Type B pancreatic cell (in vitro differentiated cells): ENCODE measurements at places on chromosomes 2 and 18. TPM values are rescaled to one million over a fixed set of nuclear protein-coding genes. Genes with fewer than 3 reads are reported as not detected.

Gene C2orf66
- total RNA-seq, result 0.29 TPM in 1 of 2 replicates, not detected in the other

Gene CCDC121
- 5.5 and 5.6 TPM in 2 replicates for total RNA-seq

Gene ZC3H8
- 12.6 and 20.7 TPM in 2 replicates for total RNA-seq

Gene GLB1L
- 4.4 and 16.1 TPM in 2 replicates for total RNA-seq

Gene SPOPL
- 24.7 and 29.0 TPM in 2 replicates for total RNA-seq

Gene ADNP2
- 26.4 and 28.4 TPM in 2 replicates for total RNA-seq

Gene PROM2
- total RNA-seq, result 18.5 and 31.5 TPM in 2 replicates

Gene ANKAR
- total RNA-seq, result 2.0 and 6.5 TPM in 2 replicates

Gene KRTCAP3
- 12.4 and 23.9 TPM in 2 replicates for total RNA-seq

Gene GALNT14
- 5.7 and 7.4 TPM in 2 replicates for total RNA-seq

Gene C18orf54
- total RNA-seq, result 3.8 and 18.4 TPM in 2 replicates

- no peaks in the 10 kb centered on the region for H3K36me3 ChIP-seq
- H3K4me3 ChIP-seq, result no peak overlapping the region
- no peaks in the 10 kb centered on the region for H3K27me3 ChIP-seq
These were observed 204.9 kb upstream of the MC4R start for GRCh38 chr18:60577457-60577856.

DNA sequence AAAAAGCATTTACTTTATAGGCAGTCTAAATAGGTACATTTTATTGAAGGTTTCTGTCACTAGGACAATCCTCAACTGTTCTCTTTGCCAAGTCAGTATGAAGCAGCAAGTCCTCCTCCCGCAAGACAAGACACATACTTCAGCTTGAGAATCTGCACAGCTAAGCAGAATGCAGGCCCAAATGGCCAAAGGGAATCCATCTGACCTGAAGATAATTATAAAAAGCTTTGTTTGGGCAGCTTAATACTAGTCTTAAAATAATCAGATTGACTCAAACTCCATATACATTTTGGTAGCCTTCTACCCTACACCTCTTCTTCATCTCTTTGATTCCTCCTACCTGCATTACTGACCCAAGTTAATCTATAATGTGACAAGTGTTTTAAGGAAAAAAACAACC lies 1.8 kb downstream of the LANCL1 start:
- DNase-seq, result no peak
- peaks cover 17% of the 10 kb centered on the region for H3K36me3 ChIP-seq
- no peak overlapping the region for H3K27ac ChIP-seq
- peak overlapping the region; percentile 38 for H3K4me3 ChIP-seq
- peaks cover 17% of the 10 kb centered on the region for H3K4me1 ChIP-seq
- H3K27me3 ChIP-seq, result no peaks in the 10 kb centered on the region

DNA sequence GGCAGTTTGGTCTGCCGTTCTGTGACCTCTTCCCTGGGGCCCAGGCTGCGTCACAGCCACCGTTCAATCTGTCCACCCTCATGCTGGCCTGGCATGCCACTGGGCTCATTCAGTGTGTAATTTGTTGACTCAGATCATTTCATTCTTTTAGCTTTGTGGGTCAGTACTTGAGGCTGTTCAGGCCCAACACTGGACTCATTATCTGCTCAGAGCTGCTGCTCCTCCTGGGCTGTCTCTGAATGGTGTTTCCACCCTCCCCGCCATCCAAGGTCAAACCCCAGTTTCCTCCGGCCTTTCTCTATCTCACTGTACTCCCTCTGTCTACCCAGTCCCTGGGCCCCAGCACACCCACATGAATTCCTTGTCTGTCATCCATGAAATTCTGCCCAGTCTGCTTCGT lies 152.4 kb upstream of the NCK2 start:
- H3K27ac ChIP-seq, result peak overlapping the region; percentile 37
- no peak for DNase-seq
- peaks cover 16% of the 10 kb centered on the region for H3K4me1 ChIP-seq
- peak overlapping the region; percentile 20 for H3K4me3 ChIP-seq

GRCh38 chr2:47554311-47554905 lies 151.5 kb downstream of the MSH2 start:
- H3K27ac ChIP-seq, result no peak overlapping the region
- no peak overlapping the region for H3K4me3 ChIP-seq
- H3K36me3 ChIP-seq, result no peaks in the 10 kb centered on the region
- H3K4me1 ChIP-seq, result peaks cover 5% of the 10 kb centered on the region

- peaks cover 18% of the 10 kb centered on the region for H3K4me1 ChIP-seq
- no peaks in the 10 kb centered on the region for H3K27me3 ChIP-seq
- no peak overlapping the region for H3K4me3 ChIP-seq
- H3K27ac ChIP-seq, result no peak overlapping the region
These were observed 216.3 kb downstream of the ANAPC1 start for GRCh38 chr2:111667542-111668273.

DNA sequence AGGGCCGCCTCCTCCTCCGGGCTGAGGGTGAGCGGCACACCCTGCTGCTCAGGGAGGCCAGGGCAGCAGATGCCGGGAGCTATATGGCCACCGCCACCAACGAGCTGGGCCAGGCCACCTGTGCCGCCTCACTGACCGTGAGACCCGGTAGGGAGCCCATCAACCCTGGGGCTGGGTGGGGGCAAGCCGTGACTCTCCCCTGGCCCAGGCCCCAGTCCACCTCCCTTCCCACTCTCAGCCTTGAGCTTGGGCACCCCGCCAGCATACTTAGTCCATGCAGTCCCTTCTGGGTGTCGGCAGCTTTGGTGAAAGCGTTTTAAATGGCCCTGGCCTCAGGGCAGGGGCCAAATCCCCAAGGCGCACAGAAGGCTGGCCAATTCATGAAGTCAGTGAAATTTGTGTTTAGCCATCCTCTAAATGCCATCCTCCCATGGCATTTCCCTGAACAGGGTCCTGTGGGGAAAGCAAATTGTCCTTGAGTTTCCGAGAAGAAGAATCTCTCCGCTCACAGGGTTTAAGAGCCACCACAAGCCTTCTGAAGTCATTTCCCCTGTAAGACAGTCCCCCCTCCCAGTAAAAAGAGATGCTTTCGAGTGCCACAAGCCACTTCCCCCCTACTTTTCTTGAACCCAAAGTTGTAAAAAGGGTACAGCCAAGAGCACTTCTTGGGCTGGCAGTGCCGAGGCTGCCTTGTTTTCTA lies 17.2 kb downstream of the SPEG start:
- H3K36me3 ChIP-seq, result peaks cover 6% of the 10 kb centered on the region
- DNase-seq, result no peak
- no peak overlapping the region for H3K27ac ChIP-seq
- peaks cover 30% of the 10 kb centered on the region for H3K27me3 ChIP-seq
- H3K4me3 ChIP-seq, result no peak overlapping the region
- peaks cover 11% of the 10 kb centered on the region for H3K4me1 ChIP-seq

DNA sequence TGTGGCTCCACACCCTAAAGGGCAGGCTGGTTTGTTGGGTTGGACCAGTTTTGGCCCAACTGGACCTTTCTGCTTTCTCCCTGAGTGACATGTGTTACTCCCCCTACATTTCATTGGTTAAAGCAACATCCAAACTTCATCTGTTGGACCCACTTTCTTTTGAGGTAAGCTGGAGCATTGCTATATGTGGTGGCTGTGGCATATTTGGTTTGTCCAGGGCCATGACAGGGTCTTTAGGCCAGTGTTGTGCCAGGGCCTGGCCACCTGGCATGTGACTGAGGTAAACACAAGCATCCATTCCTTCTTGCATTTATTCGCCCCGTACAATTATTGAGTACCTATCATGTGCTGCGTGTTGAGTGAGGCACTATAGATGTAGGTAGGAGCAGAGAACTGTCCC lies 36.8 kb upstream of the MARCO start:
- peaks cover 3% of the 10 kb centered on the region for H3K27me3 ChIP-seq
- H3K4me3 ChIP-seq, result no peak overlapping the region
- no peak overlapping the region for H3K27ac ChIP-seq
- no peak for DNase-seq
- no peaks in the 10 kb centered on the region for H3K4me1 ChIP-seq

DNA sequence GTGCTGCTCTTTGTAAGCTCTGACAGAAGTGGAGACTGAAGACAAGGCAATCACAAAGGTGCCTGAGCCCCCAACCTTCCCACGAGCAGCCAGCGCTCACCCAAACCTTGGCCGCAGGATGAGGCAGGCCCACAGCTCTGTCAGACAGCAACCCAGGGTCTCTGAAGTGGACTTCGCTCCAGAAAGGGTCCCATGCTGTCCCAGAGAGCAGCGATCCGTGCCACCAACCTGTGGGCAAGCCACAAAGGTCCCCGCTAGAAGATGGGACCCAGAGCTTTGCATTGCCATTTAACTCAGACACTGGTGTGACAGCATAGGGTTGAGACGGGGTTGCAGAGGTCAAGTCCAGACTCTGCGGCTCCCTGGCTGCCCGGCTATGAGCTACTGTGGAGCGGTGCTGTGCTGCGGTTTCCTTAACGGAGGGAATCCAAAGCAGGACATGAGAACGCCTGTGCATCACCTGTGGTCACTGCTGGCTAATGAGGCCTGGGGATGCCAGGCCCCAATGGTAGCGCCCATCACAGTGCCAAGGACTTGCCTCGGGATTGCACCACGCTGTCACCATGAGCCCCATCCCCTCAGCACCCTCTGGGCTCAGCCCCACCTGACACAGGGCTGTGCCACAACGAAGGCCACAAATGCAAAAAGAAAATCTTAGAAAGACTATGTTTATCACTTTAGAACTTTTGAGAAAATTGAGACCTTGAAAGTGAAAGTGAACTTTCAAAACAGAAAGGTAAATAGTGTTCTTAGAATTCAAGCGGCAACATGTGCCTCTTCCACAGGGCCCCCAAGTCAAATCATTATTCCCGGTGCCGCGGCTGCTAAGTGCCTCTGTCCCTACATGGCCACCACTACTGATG lies 103.4 kb downstream of the HDAC4 start:
- H3K4me1 ChIP-seq, result peaks cover 55% of the 10 kb centered on the region
- no peaks in the 10 kb centered on the region for H3K27me3 ChIP-seq
- H3K36me3 ChIP-seq, result no peaks in the 10 kb centered on the region
- no peak overlapping the region for H3K4me3 ChIP-seq

- no peak overlapping the region for H3K27ac ChIP-seq
- peaks cover 4% of the 10 kb centered on the region for H3K27me3 ChIP-seq
- H3K4me3 ChIP-seq, result no peak overlapping the region
- peak; percentile 67 for DNase-seq
These were observed 11.7 kb downstream of the SLC4A3 start for GRCh38 chr2:219638948-219639755.

DNA sequence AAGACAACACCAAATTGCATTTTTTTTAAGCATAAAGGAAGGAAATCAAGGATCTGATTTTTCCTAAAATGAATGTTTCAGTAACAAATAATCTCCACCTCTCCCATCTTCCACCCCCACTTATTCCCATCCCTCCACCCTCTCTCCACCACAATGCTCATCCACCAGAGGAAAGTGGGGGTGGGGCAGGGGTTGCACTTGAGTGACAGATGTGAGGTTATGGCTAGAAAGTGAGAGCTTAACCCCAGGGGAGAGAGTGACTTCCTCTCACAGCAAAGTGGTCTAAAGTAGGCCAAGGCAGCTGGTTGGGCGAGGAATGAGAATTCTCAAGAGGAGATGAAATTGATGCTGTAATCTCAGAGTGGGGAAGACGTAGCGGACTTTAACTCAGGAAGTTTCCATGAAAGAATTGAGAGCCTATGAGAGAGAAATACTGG lies 104.7 kb downstream of the HNRNPLL start:
- H3K27ac ChIP-seq, result no peak overlapping the region
- H3K4me3 ChIP-seq, result no peak overlapping the region
- no peak for DNase-seq
- peaks cover 3% of the 10 kb centered on the region for H3K36me3 ChIP-seq

DNA sequence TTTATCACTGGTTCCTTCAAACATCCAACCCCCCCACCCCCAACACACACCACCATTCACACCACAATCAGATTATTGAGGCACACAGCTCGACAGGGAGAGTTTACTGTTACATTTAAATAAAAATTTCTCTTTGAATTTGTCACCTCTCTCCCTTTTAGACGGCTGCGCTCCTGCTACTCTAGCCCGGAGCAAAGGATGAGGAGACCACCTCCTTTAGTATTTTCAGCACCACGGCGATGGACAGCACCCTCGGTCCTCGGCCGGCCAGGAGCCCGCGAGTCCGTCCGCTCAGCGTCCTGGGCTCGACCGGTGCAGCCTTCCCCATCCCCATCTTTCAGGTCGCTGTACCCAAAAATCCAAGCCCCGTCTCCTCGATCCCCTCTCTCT lies 892 bp downstream of the CELF4 start:
- DNase-seq, result peak; percentile 90
- peaks cover 88% of the 10 kb centered on the region for H3K27me3 ChIP-seq
- H3K4me1 ChIP-seq, result peaks cover 12% of the 10 kb centered on the region
- no peaks in the 10 kb centered on the region for H3K36me3 ChIP-seq

DNA sequence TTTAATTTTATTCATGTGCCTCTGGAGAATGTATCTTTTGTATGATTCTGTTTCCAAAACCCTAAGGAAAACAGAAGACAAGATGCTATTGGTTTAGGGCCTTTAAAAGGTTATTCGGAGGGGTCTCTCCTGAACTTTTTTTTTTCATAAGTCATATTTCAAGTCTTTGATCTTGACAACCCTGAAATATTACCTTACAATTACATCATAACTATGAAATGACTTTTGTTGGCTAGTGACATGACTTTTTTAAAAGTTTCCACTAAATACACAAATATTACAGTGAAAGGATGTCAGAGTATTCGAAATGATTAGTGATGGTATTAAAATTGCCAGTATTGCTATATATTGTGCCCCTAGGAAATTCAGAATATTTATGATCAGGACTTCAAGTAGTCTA lies 31.8 kb upstream of the FZD7 start:
- DNase-seq, result no peak
- peaks cover 43% of the 10 kb centered on the region for H3K4me1 ChIP-seq
- no peaks in the 10 kb centered on the region for H3K36me3 ChIP-seq
- no peak overlapping the region for H3K4me3 ChIP-seq
- peaks cover 3% of the 10 kb centered on the region for H3K27me3 ChIP-seq

GRCh38 chr2:233445152-233445830 lies 91.0 kb downstream of the DGKD start:
- H3K27ac ChIP-seq, result no peak overlapping the region
- no peaks in the 10 kb centered on the region for H3K27me3 ChIP-seq
- H3K4me1 ChIP-seq, result peaks cover 12% of the 10 kb centered on the region
- DNase-seq, result no peak
- no peak overlapping the region for H3K4me3 ChIP-seq
- peaks cover 3% of the 10 kb centered on the region for H3K36me3 ChIP-seq

DNA sequence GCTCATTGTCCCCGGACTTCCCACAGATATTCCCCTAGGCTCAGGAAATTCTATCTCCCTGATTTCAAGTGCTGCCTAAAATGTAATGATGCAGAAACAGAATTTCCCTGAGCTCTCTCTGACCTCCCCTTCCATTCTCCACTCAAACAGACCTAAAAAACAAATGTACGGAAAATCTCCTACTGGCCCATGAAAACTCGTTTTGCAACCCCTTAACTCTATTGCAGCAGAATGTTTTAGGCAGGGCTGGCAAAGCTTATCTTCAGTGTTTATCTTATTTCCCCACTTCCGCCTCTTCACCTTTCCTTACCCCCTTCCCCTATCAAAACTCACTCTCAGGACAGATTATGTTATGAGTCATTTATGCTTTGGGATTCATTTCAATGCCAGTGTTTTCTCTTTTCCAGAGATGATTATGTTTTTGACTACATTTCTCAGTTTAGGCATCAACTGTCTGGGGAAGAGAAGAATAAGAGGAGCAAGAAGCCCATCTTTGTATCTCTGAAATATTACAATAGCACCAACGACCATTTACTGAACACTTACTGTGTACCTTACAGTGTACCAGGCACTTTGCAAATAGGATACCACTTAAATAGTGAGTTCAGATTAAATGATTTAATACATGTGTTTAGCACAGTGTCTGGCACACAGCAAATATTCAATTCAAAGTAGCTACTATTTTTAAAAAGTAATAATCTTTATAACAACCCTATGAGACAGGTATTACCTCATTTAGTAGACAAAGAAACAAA lies 53.9 kb upstream of the STPG4 start:
- H3K36me3 ChIP-seq, result no peaks in the 10 kb centered on the region
- peak overlapping the region; percentile 5 for H3K27ac ChIP-seq
- H3K4me3 ChIP-seq, result no peak overlapping the region
- H3K4me1 ChIP-seq, result peaks cover 28% of the 10 kb centered on the region
- peaks cover 5% of the 10 kb centered on the region for H3K27me3 ChIP-seq
- no peak for DNase-seq
